ENCODE measurements at places on chromosomes 4 and X. TPM values are rescaled to one million over a fixed set of nuclear protein-coding genes. Genes with fewer than 3 reads are reported as not detected.

Gene SMIM10L2A
- 23.6 TPM for total RNA-seq

Gene GAGE12E
- total RNA-seq, result not detected

Gene MAGED4
- 111 TPM for total RNA-seq

Gene SPANXD
- not detected for total RNA-seq

Gene TENM3
- 29.7 TPM for total RNA-seq

Gene REPS2
- 10.6 TPM for total RNA-seq

DNA sequence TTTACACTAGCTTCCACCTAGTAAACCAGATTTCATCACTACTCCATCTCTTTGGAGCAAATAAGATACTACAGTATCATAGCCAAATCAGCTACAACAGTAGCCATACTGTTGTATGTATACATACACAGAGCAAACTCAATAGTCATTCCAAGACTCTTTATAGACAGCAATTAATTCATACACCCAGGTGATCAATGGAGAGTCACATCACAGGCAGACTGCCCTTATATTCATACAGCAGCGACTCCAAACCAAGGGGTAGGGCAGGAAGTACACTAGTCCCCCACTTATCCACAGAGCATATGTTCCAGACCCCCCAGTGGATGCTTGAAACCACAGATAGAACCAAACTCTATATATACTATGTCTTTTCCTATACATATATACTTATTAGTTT lies 76.6 kb downstream of the FBXW7 start:
- H3K4me3 ChIP-seq, result no peak overlapping the region
- H3K36me3 ChIP-seq, result no peaks in the 10 kb centered on the region
- no peak overlapping the region for H3K27ac ChIP-seq
- peaks cover 43% of the 10 kb centered on the region for H3K4me1 ChIP-seq
- peaks cover 2% of the 10 kb centered on the region for H3K27me3 ChIP-seq

DNA sequence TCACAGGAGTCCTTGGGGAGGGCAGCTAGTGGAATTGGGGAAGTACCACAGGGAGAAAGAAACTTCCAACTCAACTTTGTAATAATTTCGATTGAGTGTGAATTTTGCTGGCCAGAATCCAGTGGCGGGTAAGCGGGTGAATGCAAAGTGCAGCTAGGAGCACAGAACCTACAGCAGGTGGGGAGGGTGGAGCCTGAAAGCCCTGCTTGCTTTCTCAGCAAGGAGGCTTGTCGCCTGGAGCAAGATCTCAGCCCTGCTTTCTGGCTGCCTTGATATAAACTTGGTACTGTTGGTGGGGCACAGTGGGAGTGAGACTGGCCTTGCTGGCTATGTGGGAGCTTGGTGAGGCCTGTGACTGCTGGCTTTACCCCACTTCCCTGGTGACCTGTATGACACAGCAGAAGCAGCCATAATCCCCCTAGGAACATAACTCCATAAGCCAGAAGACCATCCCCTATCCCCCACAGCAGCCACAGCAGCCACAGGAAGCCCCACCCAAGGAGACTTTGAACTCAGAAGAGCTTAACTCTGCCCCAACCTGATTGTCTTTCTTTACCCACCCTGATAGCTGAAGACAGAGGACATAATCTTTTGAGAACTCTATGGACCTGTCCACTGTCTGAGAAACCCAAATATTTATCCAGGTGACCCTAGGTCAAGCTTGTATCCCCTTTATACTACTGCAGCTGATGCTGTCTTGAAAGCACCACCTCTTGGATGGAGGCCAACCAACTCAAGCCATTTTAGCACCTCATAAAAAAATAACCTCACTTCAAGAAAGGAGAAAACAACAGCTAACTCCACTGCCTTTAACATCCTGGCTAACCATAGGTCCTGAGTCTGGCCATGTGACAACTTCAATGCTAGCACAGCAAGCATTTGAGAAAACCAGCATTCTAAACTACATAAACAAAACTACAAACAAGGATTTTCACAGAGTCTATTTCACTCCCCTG lies 87.2 kb upstream of the PDE5A start:
- H3K36me3 ChIP-seq, result peaks cover 3% of the 10 kb centered on the region
- no peak for DNase-seq
- H3K27ac ChIP-seq, result no peak overlapping the region
- H3K4me1 ChIP-seq, result no peaks in the 10 kb centered on the region

- no peak overlapping the region for H3K27ac ChIP-seq
- H3K27me3 ChIP-seq, result no peaks in the 10 kb centered on the region
- no peaks in the 10 kb centered on the region for H3K36me3 ChIP-seq
- H3K4me1 ChIP-seq, result no peaks in the 10 kb centered on the region
Observed at GRCh38 chr4:74751247-74751646, 43.1 kb downstream of the BTC start.

- no peak overlapping the region for H3K27ac ChIP-seq
- H3K36me3 ChIP-seq, result no peaks in the 10 kb centered on the region
- H3K27me3 ChIP-seq, result no peaks in the 10 kb centered on the region
- no peaks in the 10 kb centered on the region for H3K4me1 ChIP-seq
Observed at GRCh38 chrX:17390419-17390850, 15.4 kb downstream of the NHS start.

DNA sequence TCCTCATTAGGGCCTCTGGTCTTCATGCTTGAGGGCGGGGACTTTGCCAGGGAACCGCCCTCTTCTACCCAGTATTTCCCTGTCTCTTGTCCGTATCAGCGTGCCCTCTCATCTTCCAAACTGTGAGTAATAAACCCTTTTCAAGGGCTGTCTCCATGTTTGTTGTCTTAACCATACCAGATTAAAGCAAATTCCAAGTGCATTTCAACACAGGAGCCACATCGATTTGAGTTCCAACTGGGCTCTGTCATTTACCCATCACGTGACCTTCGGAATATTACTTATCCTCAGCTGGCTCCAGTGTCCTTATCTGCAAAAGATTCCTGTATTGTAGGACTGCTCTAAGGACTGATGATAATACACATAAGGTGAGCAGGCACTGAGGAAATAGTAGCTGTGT lies 6.4 kb upstream of the PHEX start:
- H3K4me1 ChIP-seq, result peaks cover 7% of the 10 kb centered on the region
- no peaks in the 10 kb centered on the region for H3K27me3 ChIP-seq
- no peak overlapping the region for H3K4me3 ChIP-seq
- no peak for DNase-seq

GRCh38 chr4:80196922-80197573 lies at the start of gene PRDM8:
Gene PRDM8 (plus strand): TSS chr4:80197503. CDS start chr4:80200081, 2,578 bp downstream.
- H3K4me3 ChIP-seq, result peak within 1 kb of the TSS; percentile 86
- DNase-seq, result peak; percentile 41
- H3K27me3 ChIP-seq, result peaks cover 39% of the 10 kb centered on the region
- H3K4me1 ChIP-seq, result peaks cover 36% of the 10 kb centered on the region
- H3K36me3 ChIP-seq, result peaks cover 42% of the 10 kb centered on the region
- H3K27ac ChIP-seq, result peak within 1 kb of the TSS; percentile 36

- H3K36me3 ChIP-seq, result no peaks in the 10 kb centered on the region
- no peak overlapping the region for H3K4me3 ChIP-seq
- no peaks in the 10 kb centered on the region for H3K27me3 ChIP-seq
- no peaks in the 10 kb centered on the region for H3K4me1 ChIP-seq
- no peak for DNase-seq
Observed at GRCh38 chr4:86386817-86387415, 27.1 kb upstream of the MAPK10 start.

DNA sequence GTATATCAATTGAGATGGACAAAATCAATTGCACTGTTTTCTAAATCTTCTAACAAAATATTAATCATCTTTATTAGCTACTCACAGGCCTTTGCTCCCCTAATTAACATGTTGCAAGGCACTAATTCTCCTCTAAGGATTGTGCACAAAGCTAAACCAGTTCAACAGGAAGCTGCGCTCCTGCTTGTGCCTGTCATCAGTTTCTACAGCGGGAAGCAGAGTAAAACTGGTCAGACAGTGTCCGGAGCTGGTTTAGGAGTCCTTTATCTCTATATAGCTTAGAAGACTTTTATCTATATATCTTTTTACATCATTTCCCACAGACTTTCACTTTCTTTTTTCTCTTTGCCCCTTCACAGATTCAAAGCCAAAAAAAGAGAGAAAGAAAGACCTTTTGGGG lies 79.1 kb downstream of the ELOVL6 start:
- no peak for DNase-seq
- no peak overlapping the region for H3K27ac ChIP-seq
- H3K4me1 ChIP-seq, result peaks cover 19% of the 10 kb centered on the region
- no peak overlapping the region for H3K4me3 ChIP-seq
- H3K36me3 ChIP-seq, result no peaks in the 10 kb centered on the region
- H3K27me3 ChIP-seq, result peaks cover 4% of the 10 kb centered on the region

DNA sequence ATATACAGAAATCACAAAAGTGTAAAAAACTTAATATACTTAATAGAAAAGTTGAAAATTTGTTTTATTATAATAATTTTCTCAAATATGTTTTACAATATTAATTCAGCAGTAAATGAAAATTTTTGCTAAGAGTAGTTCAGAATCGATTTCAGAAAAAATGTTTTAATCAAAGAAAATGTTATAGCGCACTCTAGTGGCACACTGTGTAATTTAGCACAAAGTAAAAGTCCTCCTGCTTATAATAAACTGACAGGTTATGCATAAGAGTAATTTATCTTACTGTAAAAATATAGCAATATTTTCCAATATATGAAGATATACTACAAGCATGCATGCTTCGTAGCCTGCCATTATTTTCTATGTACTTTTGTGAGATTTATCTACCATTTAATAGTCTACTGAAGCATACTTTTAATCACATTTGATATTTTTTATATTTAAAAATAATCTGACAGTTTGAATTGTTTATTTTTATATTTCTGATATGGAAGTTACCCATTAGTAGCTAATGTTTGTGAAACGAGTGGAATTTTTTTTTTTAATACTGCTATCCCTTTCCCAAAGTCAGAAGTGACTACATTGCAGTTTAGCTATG lies 217.9 kb upstream of the KLHL4 start:
- no peak overlapping the region for H3K27ac ChIP-seq
- DNase-seq, result no peak
- H3K27me3 ChIP-seq, result peaks cover 3% of the 10 kb centered on the region
- H3K4me1 ChIP-seq, result no peaks in the 10 kb centered on the region

DNA sequence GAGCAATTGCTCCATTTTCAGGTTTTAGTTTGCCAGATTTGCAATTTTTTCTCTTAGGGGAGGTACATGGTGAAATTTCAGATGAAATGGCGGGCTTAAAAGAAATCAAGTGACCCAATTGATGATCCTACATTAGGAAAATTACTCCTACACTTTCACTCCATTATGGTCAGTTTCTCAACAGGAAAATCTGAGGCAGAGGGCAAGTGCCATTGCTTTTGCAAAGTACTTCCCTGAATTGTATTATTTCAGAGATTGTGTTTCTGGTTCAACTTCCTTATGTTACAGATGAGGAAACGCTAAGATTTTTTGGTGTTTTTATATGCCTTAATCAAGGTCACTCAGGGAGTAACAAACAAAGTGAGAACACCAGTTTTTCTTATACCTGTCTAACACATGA lies 302.2 kb downstream of the ARAP2 start:
- peaks cover 3% of the 10 kb centered on the region for H3K27me3 ChIP-seq
- H3K4me1 ChIP-seq, result peaks cover 24% of the 10 kb centered on the region
- H3K4me3 ChIP-seq, result no peak overlapping the region
- no peaks in the 10 kb centered on the region for H3K36me3 ChIP-seq
- H3K27ac ChIP-seq, result no peak overlapping the region

- H3K27me3 ChIP-seq, result peaks cover 1% of the 10 kb centered on the region
- H3K4me3 ChIP-seq, result no peak overlapping the region
- no peak overlapping the region for H3K27ac ChIP-seq
- no peak for DNase-seq
- peaks cover 11% of the 10 kb centered on the region for H3K36me3 ChIP-seq
Observed at GRCh38 chr4:122364700-122365404, 14.0 kb upstream of the ADAD1 start.

DNA sequence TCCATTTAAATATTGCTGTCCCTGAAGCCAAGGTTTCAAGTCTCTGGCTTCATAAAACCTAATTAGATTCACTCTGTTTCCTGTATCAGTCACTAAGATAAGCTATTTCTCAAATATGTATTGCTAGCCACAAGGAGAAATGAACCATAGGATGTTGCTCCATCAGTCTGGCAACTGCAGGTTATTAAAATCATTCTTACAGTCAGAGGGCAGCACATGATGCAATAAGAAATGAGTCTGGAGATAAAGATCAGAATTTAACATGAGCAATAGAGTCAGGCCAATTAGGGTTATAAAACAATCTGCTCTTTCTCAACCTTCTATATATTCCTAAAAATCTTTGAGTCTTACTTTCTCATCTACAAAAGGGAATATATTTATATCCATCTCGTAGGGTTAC lies 7.2 kb downstream of the PRKG2 start:
- DNase-seq, result no peak
- peaks cover 5% of the 10 kb centered on the region for H3K4me1 ChIP-seq
- H3K36me3 ChIP-seq, result no peaks in the 10 kb centered on the region
- H3K27ac ChIP-seq, result no peak overlapping the region
- H3K4me3 ChIP-seq, result no peak overlapping the region

DNA sequence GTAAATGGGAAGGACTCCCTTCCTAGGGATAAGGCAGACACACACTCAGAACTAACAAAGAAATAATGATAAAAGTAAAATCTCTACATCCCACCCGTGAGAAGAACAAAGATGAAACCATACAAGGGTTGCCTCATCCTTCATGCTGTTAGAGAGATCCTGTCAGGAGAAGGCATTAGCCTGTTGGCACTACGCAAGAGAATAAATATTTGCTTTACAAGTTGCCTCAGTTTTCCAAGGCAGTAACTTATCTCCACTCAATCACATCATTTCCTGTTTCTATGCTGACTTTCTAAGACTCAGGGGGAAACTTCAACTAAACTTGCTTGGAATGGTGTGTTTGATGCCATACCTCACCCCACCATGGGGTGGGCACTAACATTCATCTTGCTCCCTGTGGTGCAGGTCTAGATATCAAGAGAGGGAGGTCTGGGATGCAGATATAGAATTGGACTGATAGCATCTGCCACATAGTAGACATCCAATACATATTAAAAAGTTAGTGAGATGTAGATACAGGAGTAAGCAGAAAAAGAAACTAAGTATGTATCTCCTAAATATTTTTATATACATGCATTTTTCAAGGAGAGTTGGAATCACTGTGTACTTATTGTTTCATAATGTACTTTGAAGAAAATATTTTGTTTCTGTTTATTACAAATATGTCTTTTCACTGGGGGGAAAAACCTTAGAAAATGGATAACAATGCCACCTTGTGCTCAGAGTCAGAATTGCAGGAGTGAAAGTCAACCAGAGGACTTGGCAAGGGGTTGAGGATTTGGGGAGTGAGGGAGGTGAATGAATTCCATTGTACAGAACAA lies 57.2 kb upstream of the BEX4 start:
- no peaks in the 10 kb centered on the region for H3K36me3 ChIP-seq
- H3K27me3 ChIP-seq, result no peaks in the 10 kb centered on the region
- H3K4me1 ChIP-seq, result peaks cover 4% of the 10 kb centered on the region
- no peak overlapping the region for H3K4me3 ChIP-seq
- no peak overlapping the region for H3K27ac ChIP-seq

DNA sequence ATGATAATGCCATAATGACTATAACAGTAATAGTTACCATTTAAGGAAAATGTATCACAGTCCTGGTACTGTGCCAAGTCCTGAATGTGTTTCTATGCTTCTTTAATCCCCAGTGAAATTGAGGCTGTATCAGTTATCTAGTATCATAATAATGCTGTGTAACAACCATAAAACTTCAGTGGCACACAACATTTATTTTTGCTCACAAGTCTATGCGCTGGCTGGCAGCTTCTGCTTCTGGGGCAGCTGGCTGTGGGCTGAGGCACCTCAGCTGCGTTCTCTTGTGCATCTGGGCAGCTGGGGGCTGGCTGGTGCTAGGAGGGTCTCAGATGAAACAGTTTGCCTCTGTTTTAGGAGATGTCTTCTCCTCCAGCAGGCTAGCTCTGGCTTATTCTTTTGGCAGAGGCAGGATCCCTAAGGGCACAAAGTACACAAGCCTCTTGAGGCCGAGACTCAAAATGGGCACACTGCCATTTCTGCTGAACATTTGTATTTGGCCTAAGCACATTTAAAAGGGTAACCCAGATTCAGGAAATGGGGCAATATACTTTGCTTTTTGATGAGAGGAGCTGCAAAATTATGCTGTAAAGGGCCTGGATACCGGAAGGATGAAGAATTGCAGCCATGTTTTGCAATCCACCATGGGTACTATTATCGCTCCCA lies 62.6 kb upstream of the DHX15 start:
- no peak for DNase-seq
- no peaks in the 10 kb centered on the region for H3K27me3 ChIP-seq
- peaks cover 9% of the 10 kb centered on the region for H3K4me1 ChIP-seq
